Osteocyte (in vitro differentiated cells): ENCODE measurements at places on chromosomes 11 and 22.

GRCh38 chr11:37496201-37496600, 898.2 kb upstream of the RAG2 start:
- DNase-seq: no peak

- DNase-seq: no peak
Observed at GRCh38 chr11:73493956-73494598, 103.8 kb downstream of the FAM168A start.

- no peak for DNase-seq
Observed at GRCh38 chr22:31595271-31595670, 66.7 kb downstream of the PISD start.

DNA sequence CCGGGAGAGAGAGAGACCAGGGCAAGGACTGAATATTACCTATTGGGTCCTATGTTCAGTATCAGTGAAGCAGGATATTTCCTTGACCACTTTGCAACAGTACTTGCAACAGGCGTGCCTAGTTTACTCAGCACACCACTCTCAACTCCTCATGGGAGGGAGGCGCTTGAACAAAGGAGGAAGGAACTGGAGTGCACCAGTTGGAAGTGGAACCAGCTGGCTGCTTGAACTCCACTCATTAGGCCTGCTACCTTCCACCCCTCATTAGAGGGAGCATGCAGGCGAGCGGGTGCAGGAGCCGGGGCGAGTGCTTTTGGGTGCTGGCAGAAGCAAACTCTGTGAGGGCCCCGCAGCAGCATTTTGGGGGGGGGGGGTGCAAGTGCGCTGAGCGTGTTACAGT, 1369.6 kb upstream of the RAG2 start:
- no peak for DNase-seq

- no peak for DNase-seq
Observed at GRCh38 chr11:105618343-105618955, 8.6 kb downstream of the GRIA4 start.

DNA sequence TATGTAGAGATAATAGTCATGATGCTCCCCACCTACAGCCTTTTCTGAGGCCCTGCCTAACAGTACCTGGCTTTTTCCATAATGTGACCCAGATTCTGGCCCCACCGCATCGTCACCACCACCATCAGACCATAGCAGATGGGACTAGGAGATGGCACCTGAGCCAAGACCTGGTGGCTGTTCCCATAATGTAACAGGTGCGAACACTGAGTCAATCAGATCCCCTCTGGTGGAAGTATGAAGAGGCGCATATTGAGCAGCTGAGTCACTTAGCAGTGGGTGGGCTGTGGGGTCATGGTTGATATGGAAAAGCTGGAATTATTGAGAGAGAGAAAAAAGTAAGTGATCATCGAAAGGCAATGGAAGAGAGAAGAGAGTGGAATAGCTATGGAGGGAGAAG, 578.0 kb upstream of the CADM1 start:
- DNase-seq: no peak
